ENCODE measurements at places on chromosomes 16 and 17. TPM values are rescaled to one million over a fixed set of nuclear protein-coding genes. Genes with fewer than 3 reads are reported as not detected.

The PGS1 gene
- polyA plus RNA-seq, result 13.9 TPM

GRCh38 chr16:2761886-2762583 is 9.6 kb downstream of the SRRM2 start:
- DNase-seq, result peak; percentile 40

GRCh38 chr16:87803385-87803784 is 37.6 kb upstream of the KLHDC4 start:
- peak; percentile 3 for DNase-seq

- DNase-seq, result peak; percentile 97
Observed at GRCh38 chr17:57084802-57085447, at the start of gene AKAP1. AKAP1 (plus strand) TSS chr17:57085246; CDS start chr17:57105465, 20,219 bp downstream.

The DPEP2 gene
- polyA plus RNA-seq, result 1.5 TPM

- DNase-seq, result no peak
Observed at GRCh38 chr16:68643847-68644246, 1.3 kb upstream of the CDH3 start.

The RANGRF gene
- polyA plus RNA-seq, result 45.5 TPM

DNA sequence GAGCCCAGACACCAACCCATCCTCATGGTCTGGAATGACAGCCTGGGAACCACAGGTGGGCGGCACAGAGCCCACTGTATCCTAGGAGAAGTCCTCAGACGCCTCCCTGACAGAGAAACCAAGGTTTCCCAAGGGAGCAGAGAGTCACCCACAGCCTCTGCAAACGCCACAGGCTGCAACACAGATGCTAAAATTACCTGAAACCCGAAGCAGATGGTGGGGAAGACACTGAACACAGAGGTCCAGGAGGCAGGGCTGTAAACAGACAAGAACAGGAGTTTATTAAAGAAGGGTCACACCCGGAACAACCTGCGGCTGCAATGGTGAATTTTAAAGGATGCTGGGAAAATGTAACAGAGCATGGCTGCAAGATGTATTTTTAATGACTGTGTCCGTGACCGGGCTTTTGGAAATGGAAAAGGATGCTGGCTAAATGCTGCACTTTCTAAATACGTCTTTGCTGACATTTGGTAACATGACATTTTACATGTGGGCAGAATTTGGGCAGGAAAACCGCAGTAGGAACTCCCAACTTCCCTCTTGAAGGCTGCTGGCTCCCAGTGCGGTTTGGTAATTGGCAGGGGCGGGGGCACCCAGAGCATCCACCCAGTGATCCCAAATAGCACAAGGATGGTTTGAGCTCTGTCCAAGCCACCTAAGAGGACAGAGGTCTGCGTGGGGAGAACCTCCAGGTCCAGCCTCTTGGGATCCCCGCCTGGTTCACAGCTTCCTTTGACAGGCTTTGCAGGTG is 13.1 kb downstream of the SLC38A8 start:
- no peak for DNase-seq

GRCh38 chr16:68077866-68078700 is 7.1 kb upstream of the NFATC3 start:
- no peak for DNase-seq

- peak; percentile 36 for DNase-seq
Observed at GRCh38 chr17:78889531-78889930, 13.5 kb downstream of the CEP295NL start.

The TLCD1 gene
- polyA plus RNA-seq, result 1.5 TPM

The CDRT15L2 gene
- polyA plus RNA-seq, result not detected

DNA sequence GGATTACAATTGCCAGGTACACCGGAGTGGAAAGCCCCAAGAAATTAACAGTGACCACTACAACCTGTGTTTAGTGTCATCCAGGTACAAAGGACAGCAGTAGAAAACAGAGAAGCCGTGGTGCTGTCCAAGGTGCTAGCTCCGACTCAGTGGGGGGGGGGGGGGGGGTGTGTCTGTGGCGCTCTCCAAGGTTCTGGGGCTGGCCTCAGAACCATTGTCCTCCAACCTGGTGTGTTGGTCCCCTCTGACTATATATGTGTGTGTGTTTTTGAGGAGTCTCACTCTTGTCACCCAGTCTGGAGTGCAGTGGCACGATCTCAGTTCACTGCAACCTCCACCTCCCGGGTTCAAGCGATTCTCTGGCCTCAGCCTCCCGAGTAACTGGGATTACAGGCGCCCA is 5.8 kb upstream of the ZNF23 start:
- peak; percentile 54 for DNase-seq

DNA sequence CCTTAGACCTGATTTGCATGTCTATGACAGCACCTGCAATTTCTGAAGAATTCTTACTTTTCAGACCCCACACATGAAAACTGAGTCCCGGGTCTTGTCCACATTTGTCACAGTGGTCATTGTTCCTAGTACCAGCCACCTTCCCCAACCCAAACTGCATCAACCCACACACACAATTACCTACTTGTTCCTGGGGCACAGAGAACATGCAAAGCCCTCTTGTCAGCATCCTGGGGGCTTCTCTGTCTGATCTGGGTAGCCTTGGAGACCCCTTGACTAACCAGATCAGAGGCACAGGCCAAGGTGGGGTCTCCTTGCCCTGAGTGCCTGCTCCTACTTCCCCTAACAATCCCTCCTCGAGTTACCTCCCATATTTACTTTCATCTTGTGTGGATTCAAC is 36.7 kb upstream of the PIK3R6 start:
- DNase-seq, result no peak

- no peak for DNase-seq
Observed at GRCh38 chr17:35163886-35164285, 16.3 kb downstream of the UNC45B start.
